RWPE2 (cell line): ENCODE measurements at places on chromosomes 12 and 14.

DNA sequence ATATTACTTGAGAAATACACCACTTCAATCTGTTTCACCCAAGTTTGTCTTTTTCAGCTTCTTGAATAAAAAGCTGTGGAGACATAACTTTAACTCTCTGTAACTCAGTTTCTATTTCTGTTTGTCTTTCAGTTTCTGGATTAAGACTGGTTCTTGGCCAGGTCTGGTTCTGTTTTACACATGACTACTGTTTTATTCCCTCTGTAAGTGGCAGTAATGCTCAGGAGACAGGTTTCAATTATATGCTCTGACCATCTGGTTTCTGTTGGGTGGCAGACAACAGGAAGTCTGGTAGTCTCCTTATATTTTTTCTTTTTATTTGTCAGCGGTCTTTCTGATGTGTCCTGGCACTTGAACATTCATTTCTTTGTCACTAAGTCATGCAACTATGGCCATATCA is 102.9 kb downstream of the RPS29 start:
- peaks cover 5% of the 10 kb centered on the region for H3K27me3 ChIP-seq
- H3K4me1 ChIP-seq = no peaks in the 10 kb centered on the region
- H3K4me3 ChIP-seq = no peak overlapping the region
- no peak for DNase-seq
- no peaks in the 10 kb centered on the region for H3K36me3 ChIP-seq

DNA sequence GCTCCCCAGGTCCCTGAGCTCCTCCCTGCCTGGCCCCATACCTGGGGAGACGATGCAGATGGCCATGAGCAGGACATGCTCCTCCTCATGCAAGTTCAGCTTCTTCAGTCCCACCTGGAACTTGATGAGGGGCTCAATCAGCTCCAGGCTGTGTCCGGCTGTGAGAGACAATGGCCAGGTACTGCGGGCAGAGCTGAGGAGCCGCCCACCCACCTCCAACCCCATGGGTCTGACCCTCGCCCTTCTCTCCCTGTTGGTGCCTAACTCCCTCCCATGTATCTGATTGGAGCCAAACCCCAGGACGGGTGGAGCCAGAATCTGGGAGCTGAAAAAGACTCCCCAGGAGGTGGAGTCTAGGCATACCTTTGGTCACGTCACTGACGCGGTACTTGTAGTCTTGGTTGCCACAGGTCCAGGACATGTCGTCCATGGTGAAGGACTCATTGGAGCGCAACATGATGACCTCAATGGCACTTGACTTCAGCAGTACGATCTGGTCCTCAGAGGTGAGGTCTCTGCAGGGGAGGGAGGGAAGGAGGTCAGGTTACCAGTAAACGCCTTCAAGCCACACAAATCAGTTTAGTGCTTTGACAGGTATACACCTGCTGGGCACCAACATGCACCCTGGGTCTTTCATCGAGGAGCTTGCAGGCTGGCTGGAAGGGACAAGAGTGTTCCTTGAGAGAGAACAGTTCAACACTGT is 26.7 kb upstream of the HDAC7 start:
- H3K27ac ChIP-seq = no peak overlapping the region
- peaks cover 26% of the 10 kb centered on the region for H3K36me3 ChIP-seq
- no peak overlapping the region for H3K4me3 ChIP-seq
- peaks cover 6% of the 10 kb centered on the region for H3K4me1 ChIP-seq

DNA sequence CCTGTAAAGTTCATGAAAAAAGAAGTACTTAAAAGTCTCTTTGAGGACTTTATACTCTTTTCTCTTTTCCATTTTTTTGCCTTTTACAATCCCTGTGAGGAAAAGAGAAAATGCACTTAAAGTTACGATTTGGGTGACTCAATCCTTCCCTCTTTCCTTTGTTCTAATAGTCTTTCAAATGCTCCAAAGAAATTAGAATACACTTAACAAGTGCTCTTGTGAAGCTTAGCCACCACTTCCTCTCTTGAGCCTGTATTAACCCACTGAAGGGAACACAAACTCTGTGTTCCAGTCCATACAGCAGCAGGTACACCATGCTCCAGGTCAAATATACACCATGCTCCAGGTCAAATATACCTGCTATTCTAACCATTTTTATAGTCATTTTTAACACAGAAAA is 581.1 kb upstream of the MGAT4C start:
- H3K36me3 ChIP-seq = no peaks in the 10 kb centered on the region
- no peak for DNase-seq
- H3K27me3 ChIP-seq = no peaks in the 10 kb centered on the region
- H3K27ac ChIP-seq = no peak overlapping the region

DNA sequence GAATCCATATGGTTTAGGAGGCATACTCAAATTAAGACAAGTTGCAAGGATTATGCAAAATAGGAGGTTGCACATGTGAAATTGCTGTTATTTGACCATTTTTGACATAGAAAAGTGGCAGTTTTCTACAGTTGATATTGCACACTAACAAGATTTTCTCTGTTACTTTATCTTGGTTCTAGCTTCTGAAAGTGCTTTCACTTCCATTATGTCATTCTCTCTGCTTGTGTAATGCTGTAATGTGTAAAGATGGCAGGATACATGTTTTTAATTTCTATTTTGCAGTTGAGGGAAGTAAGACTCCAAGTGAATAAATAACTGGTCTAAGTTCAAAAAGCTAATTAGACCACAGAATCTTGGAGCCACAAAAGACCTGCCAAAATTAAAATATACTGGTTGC is 60.6 kb downstream of the MYRFL start:
- no peak for DNase-seq
- H3K4me3 ChIP-seq = no peak overlapping the region
- H3K27ac ChIP-seq = no peak overlapping the region
- no peaks in the 10 kb centered on the region for H3K36me3 ChIP-seq

GRCh38 chr12:2919249-2919648 is 28.6 kb downstream of the TULP3 start:
- H3K27me3 ChIP-seq = no peaks in the 10 kb centered on the region
- H3K4me3 ChIP-seq = no peak overlapping the region
- no peaks in the 10 kb centered on the region for H3K4me1 ChIP-seq

DNA sequence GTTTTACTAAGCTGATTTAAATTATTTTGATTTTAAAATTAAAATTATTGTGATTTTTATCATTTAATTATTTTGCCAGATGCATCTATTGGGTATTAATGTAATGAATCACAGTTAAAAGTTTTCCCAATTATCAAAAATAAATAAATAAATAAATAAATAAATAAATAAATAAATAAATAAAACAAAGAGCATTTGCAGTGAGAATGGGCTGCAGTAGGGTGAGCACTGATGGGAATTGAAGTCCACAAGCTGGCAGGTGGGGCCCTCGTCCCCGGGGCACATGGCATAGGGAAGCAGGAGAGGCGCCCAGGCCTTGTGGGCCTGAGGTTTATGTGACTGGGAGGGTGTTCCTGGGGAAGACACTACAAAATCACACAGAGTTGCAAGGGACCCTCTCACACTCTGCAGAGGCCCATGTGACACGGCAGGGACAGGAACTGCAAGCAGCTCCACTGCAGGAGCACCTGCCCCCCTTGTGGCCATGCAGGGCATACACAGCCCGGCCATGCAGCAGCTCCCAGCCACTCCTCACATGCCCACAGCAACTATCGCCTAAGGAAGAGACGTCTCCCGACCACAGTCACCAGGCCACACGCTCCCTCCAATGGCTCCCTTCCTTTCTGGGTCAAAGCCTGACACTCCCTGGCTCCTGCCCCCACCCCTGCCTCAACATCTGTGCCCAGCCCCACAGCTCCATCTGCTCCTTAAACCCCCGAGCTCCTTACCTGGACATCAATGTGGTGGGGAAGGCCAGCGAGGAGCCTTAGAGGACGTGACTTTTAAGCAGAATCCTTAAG is 256.3 kb upstream of the SFSWAP start:
- H3K27me3 ChIP-seq = peaks cover 11% of the 10 kb centered on the region
- no peaks in the 10 kb centered on the region for H3K4me1 ChIP-seq
- H3K27ac ChIP-seq = no peak overlapping the region
- no peak overlapping the region for H3K4me3 ChIP-seq
- no peaks in the 10 kb centered on the region for H3K36me3 ChIP-seq

- peaks cover 4% of the 10 kb centered on the region for H3K4me1 ChIP-seq
- H3K27ac ChIP-seq = no peak overlapping the region
- H3K36me3 ChIP-seq = no peaks in the 10 kb centered on the region
- no peak overlapping the region for H3K4me3 ChIP-seq
- no peaks in the 10 kb centered on the region for H3K27me3 ChIP-seq
- no peak for DNase-seq
Observed at GRCh38 chr14:95227279-95227860, 70.0 kb upstream of the DICER1 start.

GRCh38 chr14:58332561-58332960 is 34.2 kb downstream of the ARID4A start:
- H3K4me1 ChIP-seq = peaks cover 11% of the 10 kb centered on the region
- H3K36me3 ChIP-seq = peaks cover 73% of the 10 kb centered on the region

GRCh38 chr12:77785211-77785610 is 45.5 kb upstream of the NAV3 start:
- no peaks in the 10 kb centered on the region for H3K27me3 ChIP-seq
- H3K36me3 ChIP-seq = no peaks in the 10 kb centered on the region
- no peak overlapping the region for H3K4me3 ChIP-seq
- DNase-seq = no peak

DNA sequence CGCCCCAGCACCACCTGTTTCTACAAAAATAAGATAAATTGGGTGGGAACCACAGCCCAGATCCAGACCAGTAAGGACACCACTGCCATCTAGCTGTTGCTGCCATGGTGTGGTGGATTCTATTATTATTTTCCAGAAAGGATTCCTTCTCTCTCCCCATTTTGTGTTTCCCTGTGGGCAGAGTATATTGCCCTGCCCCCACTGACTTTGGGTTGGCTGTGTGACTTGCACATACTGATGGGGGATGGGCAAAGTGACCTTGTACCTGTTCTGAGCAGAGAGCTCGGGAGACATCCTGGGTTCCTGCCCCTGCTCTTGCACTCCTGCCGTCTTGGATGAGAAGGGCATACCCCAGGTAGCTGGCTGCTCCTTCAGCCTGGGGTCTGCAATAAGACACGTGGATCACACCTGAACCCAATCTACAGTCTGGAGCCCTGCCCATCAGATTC is 24.3 kb downstream of the MOAP1 start:
- DNase-seq = no peak
- no peak overlapping the region for H3K27ac ChIP-seq
- H3K4me3 ChIP-seq = no peak overlapping the region
- no peaks in the 10 kb centered on the region for H3K4me1 ChIP-seq

GRCh38 chr12:62435303-62436163 is 31.1 kb upstream of the MON2 start:
- H3K36me3 ChIP-seq = no peaks in the 10 kb centered on the region
- H3K4me1 ChIP-seq = no peaks in the 10 kb centered on the region
- H3K27ac ChIP-seq = no peak overlapping the region
- H3K4me3 ChIP-seq = peak overlapping the region; percentile 27
- DNase-seq = peak; percentile 57

- H3K4me1 ChIP-seq = no peaks in the 10 kb centered on the region
- no peak for DNase-seq
- H3K36me3 ChIP-seq = no peaks in the 10 kb centered on the region
- no peak overlapping the region for H3K27ac ChIP-seq
Observed at GRCh38 chr12:117563007-117563406, 201.6 kb upstream of the NOS1 start.

- H3K36me3 ChIP-seq = no peaks in the 10 kb centered on the region
- H3K27ac ChIP-seq = no peak overlapping the region
- DNase-seq = no peak
- H3K27me3 ChIP-seq = no peaks in the 10 kb centered on the region
Observed at GRCh38 chr12:33012226-33012625, 115.6 kb upstream of the PKP2 start.
